Stimulated activated CD4-positive, alpha-beta T cell treated with anti-CD3 and anti-CD28 coated beads, Interleukin-15, amount 100 ng/mL, for 1 hour (primary cell): ENCODE measurements at places on chromosomes 7 and 10.

- no peak for DNase-seq
These were observed 54.7 kb downstream of the HSPA12A start for GRCh38 chr10:116687633-116688032.

- no peak for DNase-seq
These were observed 266.5 kb downstream of the AUTS2 start for GRCh38 chr7:69864822-69865221.

DNA sequence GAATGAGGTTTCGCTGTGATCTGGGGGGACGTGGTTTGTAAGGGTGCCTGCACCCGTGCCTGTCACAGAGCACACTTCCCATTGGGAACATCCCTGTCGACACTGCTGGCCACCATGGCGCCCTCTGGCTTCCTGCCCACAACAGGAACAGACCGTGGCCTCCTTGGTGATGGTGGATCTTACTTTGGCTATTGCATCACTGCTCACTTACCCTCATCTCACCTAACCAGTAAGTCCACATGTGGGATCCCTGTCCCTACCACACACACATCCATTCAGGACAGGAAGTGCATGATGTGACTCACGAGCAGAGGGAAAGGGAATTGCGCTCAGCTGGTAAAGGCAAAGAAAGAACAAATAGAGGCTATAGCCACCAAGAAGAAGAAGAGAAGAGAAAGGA is 26.2 kb upstream of the SEC61G start:
- DNase-seq: no peak

DNA sequence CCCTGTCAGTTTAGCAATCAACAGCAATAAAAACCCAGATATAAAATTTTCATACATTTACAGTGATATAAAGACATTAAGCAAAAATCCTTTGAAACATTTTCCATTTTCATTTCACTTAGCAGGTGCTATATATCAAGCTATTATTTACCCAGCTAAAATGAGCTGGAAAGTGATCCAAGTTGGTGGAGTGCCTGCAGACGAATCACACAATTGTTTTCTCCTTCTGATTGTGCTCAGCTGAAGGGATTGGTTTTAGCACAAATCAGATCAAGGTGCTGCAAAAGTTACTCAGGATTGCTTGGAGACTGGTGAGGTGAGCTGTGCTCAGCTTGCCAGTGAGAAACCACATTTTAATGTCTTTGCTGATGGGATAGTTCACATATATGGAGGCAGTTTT is 138.1 kb downstream of the LRMDA start:
- DNase-seq: no peak

- no peak for DNase-seq
These were observed 7.2 kb downstream of the ITIH5 start for GRCh38 chr10:7659560-7659959.

GRCh38 chr10:70380350-70381135 is 1.9 kb downstream of the LRRC20 start:
- no peak for DNase-seq

DNA sequence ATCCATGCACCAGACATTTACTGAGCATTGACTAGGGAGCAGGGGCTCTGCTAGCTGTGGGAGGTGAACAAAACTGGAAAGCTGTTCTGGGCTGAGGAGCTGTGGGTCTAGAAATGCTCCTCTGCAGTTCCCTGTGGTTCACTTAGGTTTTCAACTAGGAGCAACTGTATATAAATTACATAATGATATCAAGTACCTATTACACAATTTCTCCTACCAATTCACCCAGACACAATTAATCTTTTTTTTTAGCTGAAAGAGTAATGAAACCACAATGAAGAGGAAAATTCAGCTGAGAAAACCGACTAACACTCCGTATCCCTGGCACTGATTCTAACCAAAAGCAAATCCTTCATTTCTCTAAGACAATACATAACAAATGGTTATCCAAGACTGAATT is 39.4 kb downstream of the COL28A1 start:
- DNase-seq: no peak

- no peak for DNase-seq
These were observed 3.4 kb downstream of the LRRC27 start for GRCh38 chr10:132335189-132336063.

DNA sequence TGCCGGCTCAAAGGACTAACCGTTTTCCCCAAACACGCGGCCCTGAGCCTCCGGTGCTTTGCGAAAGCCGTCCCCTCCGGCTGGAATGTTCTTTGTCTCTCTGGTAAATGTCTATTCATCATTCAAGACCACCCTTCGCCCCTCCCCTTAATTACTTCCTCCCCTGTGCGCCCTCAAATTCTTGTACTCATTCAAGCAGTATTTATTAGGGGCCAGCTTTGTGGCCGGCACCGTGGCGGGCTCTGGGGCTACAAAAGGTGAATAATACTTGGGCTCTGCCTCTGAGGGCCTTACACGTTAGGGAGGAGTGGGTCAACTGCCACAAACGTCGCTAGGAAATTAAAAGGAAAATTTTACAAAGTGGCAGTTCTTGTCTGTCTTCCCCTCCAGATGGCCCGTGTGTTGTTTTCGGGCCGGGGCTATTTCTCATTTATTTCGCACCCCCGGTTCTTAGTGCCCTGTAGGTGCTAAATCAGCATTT is 1.5 kb upstream of the MEST start:
- no peak for DNase-seq

DNA sequence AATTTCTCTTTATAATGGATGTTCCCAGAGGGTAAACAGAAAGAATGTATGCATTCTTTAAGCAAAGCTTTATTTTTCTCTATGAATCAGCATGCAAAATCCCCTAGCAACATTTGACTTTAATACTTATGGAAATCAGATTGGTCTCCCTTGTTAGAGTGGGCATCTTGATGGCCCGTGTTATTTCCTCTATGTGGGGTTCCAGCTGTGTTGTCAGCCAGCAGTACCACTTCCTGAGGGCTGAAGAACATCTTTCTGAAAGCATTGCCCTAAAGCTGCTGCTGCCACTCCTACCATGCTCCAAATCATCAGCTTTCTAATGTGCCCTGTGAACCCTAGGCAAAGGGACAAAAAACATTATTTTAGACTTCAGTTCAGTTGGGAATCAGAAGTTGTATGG is 70.4 kb upstream of the HECTD2 start:
- DNase-seq: no peak

DNA sequence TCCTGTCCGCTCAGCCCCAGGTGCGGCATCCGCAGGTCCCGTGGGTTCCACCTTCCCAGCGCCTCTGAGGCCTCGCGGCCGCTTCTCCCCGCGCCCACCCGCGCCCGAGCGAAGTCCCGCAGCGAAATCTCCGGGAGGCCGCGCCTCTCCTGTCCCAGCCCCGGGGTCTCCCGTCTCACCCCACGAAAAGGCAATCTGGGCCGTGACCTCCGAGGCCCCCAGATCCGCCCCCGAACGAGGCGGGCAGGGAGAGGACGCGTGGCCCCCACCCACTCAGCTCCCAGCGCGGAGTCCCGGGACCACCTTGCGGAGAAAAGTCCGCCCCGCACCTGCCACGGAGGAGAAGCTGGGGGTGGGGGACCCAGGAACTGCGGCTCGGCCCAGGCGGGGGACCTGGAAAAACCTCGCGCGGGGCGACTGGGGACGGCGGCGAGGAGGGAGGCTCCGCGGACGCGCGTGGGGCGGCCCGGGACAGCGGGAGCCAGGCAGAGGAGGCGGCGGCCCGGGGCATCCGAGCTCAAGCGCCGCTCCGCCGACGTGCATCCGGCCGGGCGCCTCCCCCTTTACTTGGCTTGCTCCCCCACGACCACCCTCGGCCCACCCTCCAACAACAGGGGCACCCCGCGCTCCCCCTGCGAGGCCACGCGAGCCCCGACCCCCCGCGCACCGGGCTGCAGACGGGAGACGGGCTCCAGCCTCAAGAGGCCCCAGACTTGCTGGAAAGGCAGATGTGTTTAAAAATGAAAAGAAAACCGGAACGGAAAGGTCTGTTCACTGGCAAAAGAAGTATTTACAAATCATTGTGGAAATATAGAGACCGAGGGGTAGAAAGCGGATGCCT is 33.0 kb upstream of the RNF32 start:
- DNase-seq: no peak

- no peak for DNase-seq
These were observed 4.4 kb downstream of the TACR2 start for GRCh38 chr10:69412232-69412790.

DNA sequence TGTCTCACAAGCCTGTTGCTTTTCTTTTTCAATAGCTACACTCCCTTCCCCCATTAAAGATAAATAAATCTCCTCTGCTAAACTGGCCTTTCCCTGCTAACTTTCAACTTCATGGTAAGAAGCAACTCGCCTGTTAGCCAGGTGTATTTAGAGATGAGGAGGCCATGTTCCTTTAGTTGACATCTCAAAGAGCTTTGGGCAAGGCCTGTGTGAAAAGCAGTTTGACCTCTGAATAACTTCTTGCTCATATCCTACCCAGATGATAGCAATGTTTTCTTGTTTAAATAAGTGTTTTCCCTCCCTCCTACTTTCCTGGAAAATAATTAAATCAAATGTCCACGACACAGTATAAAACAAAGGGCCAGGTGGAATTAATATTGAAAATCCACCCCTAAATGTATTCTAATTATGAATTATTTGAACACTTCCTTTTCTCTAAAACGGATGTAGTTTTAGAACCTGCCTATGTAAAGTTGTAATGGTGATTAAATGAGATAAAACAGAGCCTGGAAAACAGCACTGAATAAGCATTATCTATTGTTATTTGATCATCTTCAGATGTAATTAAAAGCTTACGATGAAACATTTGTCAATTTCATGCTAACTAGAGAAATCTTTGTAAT is 78.5 kb downstream of the HGF start:
- DNase-seq: no peak

DNA sequence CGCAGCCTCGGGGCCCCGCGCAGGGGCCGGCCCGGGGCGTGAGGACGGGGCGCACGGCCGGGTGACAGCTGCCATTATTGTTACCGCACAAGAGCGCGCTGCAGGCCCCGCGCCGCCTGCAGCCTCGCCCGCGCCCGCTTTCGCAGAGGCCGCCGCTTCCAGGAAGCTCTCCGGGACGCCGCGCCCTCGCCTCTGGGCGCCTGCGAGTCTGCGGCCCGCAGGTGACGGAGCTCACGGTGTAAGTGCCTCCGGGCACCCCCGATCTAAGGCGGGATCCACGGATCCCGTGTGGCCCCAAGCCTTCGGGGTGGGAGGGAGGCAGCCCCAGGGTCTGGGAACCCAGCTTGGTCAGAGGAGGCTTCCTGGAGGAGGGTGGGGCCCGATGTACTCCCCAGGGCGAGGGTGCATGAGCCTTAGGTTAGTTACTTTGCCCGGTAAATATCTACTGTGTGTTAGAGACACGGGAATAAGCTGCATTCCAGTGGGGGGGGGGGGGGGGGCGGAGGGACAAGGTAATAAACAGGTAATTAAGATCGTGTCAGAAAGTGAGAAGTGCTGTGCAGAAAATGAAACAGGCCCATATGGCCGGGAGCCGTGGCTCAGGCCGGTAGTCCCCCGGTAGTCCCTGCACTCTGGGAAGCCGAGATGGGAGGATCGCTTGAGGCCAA is 638 bp downstream of the IQCE start:
- DNase-seq: no peak

DNA sequence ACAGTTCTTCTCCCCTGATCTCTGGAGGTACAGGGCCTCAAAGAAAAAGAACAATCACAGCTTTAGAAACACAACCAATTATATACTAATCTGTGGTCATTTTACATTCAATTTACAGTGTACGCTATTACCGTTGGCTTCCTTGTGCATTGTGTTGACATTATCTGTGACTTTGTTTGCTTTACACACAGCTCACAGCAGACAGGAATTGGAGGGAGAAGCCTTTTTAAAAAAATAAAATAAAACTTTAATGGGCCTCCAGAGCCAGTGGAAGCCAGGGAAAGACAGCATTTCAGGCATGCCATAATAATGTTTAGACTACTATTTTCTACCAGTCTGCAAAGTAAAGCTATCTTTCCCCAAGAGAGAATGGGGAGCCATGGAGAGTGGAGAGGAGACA is 179.0 kb upstream of the ADO start:
- no peak for DNase-seq

- DNase-seq: no peak
These were observed 74.6 kb downstream of the CUL1 start for GRCh38 chr7:148773334-148773733.

DNA sequence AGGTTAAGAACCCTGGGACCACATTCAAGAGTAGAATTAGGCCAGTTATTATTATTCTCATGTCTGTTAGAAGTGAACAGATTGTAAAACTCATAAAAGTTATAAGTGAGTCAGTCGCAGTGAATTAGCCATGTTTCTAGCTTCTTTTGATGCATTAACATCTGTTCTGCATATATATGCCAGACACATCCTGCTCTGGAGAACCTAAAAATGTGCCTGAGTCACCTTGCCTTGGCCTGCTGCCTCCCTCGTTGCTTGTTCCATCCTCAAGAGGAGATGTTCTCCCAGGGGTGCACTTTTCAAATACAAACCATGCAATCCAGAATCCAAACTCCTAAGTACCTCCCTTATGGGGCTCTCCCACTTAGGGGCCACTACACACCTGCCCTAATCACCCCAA is 14.8 kb downstream of the TSPAN12 start:
- no peak for DNase-seq
